Tibial artery (tissue), 4 donors: ENCODE measurements at places on chromosomes 12 and 14.

GRCh38 chr12:123877968-123878367 is 94.7 kb downstream of the CCDC92 start:
- DNase-seq = no peak

GRCh38 chr12:128644664-128645296 is 179.0 kb downstream of the SLC15A4 start:
- DNase-seq = no peak

GRCh38 chr14:75522224-75522982 is at the start of gene BATF:
Gene BATF, plus strand, starts transcription at chr14:75522469. Its CDS starts 214 bp downstream, at chr14:75522683.
- DNase-seq = no peak

GRCh38 chr14:101875727-101876554 is 88.4 kb upstream of the DYNC1H1 start:
- DNase-seq = no peak

DNA sequence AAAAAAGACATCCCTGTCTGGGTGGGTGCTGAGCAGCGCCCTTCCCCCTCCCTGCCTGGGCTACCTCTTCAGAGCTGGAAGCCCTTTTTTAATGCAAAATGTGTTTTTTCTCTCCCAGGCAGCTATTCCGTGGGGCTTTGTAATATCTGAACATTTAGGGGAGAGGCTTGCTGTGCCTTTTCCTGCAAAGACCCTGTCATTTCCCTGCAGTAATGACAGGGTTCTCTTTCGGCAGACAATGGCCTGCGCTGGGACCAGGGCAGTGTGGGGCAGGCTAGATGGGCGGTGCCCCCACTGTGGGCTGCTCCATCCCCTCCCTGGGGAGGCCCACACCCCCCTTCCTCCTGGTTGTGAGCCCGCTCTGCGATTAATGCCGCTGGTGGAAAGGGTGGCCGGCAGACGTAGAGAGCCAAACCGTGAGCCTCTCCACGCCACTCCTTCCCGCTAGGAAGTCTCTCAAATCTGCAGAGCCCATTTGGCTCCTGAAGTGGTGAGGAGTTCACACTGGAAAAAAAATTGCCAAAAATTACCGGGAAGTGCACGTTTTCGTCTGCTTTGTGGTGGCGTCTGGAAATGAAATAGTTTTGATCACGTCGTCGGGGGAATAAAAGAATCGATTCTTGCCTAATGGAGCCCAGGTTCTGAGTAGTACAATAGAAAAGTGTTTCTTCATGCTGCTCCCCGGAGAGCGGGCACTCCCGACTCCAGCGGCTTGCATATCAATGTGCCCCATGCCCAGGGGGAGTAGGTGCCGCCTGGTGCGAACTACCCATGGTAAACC is 31.5 kb downstream of the KIF26A start:
- no peak for DNase-seq

DNA sequence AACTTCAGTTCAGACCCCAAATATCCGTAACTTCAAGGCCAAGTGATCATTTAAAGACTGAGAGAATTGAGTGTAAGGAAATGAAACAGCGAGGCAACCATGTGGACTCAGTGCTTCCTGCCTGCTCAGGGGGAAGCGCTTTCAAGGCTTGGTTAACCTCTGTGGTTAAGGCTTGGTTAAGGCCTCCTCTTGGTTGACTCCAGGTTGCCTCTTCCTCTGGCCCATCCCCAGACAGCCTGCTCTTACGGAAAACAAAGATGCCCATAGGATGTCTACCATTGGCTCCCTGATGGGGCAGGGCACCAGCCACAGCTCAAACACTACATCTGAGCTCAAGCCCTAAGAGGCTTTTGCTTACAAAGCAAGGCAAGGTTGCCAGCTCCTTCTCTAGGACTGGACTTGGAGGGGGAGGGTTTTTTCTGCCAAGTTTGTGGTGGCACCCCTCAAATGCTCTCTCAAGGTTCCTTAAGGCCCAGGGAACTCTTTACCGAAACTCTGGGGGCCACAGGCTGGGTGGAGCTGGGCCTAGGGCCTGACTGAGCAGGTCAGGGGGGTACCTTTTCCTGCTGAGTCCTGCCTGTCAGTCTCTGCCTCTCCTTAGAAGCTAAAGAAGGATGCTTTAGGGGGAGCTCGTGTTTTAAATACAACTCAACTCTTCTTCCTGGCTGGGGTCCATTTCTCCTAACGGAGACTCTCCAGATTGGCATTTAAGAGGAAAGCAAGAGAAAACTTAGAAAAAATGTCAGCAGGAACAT is 13.7 kb downstream of the COL2A1 start:
- DNase-seq = no peak

- DNase-seq = no peak
Measured at GRCh38 chr14:53409969-53410368, 256.8 kb upstream of the DDHD1 start.

- peak; percentile 55 for DNase-seq
Measured at GRCh38 chr14:104598039-104598909, 6.3 kb downstream of the TMEM179 start.

GRCh38 chr14:32623300-32624093 is 294.4 kb downstream of the AKAP6 start:
- peak; percentile 64 for DNase-seq

- no peak for DNase-seq
Measured at GRCh38 chr12:65958456-65958855, 134.2 kb downstream of the HMGA2 start.

GRCh38 chr12:20585055-20585625 is 110.0 kb upstream of the SLCO1C1 start:
- DNase-seq = no peak

- no peak for DNase-seq
Measured at GRCh38 chr14:95683793-95684192, 2.4 kb upstream of the TCL1B start.

DNA sequence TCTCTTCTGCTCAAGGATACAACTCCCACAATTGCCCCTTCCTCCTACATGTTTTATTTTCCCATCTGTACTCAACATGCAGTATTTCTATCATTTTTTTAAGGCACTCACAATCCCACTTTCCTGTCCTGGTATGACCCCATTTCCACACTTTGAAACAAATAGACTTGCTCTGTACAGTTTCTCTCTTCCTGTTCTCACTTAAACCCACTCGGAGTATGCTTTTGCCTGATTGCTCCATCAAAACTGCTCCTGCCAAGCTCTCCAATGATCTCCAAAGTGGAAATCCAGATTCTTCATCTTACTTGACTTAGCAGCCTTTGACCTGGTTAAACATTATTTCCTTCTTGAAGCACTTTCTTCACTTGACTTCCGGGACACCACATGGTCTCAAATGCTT is 384.5 kb downstream of the SEC23A start:
- DNase-seq = no peak

DNA sequence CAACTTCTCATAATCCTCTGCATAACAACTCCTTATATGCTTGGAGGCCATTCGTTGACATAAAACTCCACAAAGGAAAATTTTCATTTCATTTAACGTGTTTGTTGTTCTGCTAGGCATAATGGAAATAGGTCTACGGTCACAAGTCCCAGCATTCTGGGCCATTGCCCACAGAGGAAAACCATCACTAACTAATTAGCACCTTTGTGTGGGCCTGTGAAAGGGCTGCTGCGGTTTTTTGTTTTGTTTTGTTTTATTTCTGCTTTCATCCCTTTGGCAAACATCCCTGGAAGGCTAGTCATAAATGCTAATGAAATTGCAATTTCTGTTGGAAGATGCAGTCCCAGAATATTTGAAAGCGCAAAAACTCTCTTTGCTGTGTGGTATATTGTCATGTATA is 180.3 kb downstream of the RMST start:
- no peak for DNase-seq

GRCh38 chr12:93448796-93449195 is 7.0 kb upstream of the UBE2N start:
- no peak for DNase-seq

GRCh38 chr12:16272222-16272621 is 5.3 kb downstream of the SLC15A5 start:
- no peak for DNase-seq

GRCh38 chr12:3061059-3061458 is 16.1 kb upstream of the TSPAN9 start:
- DNase-seq = no peak

DNA sequence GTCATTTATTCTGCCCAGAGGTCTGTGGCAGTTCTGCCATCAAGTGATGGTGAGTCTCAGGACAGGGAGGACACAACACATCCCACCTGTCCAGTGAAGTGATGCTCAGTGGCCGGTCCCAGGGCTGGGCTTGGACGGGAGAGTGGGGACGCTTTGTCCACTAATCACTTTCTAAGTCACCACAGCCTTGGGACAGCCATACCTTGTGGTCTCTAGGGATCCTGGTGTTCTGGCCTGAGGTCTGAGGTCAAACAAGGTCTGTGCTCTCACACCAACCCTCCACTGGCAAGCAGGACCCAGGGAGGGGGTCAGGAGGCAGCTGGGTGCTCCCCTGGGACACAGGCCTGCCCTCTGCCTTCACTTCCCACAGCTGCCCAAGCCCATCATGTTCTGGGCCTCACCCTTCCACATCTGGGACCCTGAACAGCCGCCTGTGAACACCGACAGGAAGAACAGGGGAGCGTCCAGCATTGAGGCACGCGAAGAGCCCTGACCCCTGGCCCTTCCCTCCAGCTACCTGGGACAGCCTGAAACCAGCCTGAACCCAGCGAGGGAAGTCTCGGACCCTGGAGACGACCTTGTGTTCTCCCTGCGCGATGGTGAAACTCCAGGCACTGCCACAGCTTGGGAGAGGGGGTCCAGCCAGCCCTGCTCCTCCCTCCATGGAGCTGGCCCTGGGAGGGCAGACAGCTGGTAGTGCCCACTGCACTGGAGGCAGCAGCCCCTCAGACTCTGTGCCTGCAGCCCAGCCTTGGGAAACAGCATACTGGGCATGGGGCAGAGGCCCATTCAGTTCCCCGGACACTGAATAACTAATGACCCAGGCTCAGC is 19.7 kb upstream of the GPR132 start:
- DNase-seq = no peak

DNA sequence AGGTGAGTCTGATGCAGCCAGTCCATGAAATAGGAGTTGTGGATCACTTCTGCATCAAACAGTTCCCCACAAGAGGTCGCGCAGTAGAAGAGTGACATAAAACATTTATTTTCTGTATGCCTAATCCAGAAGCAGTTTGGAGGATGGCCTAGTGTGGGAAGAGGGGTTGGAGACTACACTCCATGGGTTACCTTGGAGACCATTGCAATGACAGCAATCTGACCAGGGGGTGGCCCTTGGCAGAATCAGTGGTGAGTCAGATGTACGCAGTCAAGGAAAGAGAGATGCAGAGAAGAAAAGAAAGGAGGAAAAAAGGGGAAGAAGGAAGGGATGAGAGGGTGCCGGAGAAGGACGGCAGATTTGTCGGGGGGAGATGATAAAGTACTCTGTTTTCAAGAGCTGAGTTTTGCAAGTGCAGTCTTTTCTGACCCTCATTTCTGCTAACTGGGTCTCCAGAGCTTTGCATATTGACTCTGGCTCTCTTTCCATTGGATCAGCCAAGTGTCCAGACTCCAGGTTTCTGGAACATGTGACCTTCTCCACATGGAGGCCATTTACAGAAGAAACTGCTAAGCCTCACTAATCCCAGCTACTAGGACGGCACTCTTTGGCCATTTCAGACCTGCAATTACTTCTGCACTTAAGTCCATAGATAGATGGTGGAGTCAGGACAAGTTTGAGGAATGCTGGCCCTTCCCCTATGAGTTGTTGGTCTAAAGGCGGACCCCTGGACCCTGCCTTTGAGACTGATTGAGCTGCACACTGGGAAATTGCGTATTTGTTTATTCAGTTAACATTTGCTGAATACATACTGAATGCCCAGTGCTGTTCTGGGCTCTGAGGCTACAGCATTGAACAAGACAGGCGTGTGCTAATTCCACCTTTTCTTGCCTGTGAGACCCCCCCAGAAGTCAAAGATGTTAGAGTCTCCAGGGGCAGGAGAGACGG is 424.2 kb downstream of the BCL11B start:
- DNase-seq = no peak

GRCh38 chr12:13022851-13023271 is 21.3 kb upstream of the FAM234B start:
- DNase-seq = no peak

DNA sequence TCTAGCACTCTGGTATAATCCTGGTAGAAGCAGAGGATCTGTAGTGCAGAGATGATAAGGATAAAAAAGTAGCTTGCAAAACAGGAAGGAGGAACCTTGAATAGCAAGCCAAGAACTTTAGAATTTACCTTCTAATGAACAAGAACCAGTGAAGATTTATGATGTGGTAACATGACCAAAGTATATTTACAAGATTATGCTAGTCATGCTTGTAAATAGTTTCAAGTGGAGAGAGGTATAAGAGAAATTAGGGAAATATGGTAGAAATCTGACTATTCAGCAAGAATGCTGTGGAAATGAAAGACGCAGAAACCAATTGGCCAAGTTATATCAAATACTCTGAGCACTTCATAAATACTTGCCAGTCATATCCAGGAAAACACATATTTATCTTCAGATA is 47.8 kb downstream of the ERGIC2 start:
- DNase-seq = no peak

DNA sequence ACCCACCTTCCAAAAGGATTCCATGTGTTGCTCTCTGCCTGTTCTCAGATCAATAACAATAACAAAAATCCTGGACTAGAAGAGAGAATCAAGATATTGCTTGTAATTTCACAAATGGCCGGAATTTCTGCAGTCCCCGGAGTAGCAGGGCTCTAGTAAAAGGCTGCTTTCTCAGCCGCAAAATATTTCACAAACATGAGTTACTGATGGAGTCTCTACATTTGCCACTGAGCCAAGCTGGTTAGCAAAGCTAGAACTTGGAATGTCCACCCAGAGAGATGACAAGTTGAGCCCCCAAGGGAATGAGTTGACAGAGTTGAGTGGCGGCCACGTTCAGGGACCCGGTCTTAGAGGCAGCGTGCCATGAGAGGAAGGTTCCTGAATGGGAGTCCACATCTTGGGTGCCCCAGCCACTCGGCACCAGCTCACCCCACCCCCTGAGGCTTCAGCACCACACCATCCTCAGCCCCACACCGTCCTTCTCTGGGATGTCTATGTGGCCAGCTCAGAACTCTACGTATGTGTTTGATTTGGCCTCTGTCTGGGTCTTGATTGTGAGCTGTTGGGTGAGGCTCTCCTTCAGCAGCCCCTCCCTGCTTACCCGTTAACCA is 15.9 kb downstream of the FBLN5 start:
- peak; percentile 35 for DNase-seq

DNA sequence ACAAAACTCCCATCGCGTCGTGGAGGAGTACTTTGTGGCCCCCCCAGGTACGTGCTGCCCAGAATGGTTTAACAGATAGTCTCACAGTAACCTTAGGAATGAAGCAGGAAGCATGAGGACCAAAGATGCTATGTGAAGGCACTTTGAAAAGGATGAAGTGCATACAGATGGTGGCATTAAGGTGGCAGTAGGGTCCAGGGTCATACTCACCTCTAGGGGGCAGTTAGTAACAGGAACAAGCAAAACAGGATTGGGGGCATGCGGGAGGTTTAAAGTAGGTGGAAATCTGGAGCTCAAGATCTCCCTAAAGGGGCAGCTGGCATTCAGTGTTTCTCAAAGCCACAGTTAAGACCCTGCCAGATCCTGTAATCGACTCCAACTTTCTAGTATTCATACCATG is 10.9 kb downstream of the GATC start:
- no peak for DNase-seq

GRCh38 chr14:34297786-34298520 is 164.1 kb downstream of the SPTSSA start:
- DNase-seq = no peak

GRCh38 chr12:120982659-120983058 is 4.3 kb downstream of the HNF1A start:
- DNase-seq = no peak
